ENCODE measurements at places on chromosomes 5 and 9. TPM values are rescaled to one million over a fixed set of nuclear protein-coding genes. Genes with fewer than 3 reads are reported as not detected.

The NR2F1-AS1 gene
- total RNA-seq = not detected

The HTR4 gene
- total RNA-seq = not detected

The CDC20B gene
- total RNA-seq = not detected

The AGXT2 gene
- total RNA-seq = not detected

The SPINK4 gene
- total RNA-seq = not detected

DNA sequence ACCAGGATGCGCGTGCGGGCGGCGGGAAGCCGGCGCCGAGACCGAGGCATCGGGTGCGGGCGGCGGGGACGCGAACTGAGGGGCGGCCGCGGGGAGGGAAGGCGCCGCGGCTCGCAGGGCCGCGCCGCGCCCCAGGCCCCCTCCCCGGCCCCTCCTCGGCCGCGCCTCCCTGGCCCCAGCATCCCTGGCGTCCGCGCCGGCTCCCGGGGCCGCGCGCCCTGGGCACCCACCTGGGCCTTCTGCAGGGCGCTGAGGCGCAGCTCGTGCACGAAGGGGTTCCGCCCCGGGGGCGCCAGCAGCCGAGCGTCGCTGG lies 324 bp downstream of the LPCAT1 start:
- peaks cover 19% of the 10 kb centered on the region for H3K4me1 ChIP-seq
- no peak for DNase-seq
- H3K36me3 ChIP-seq = peaks cover 12% of the 10 kb centered on the region
- no peaks in the 10 kb centered on the region for H3K27me3 ChIP-seq
- peak overlapping the region; percentile 82 for H3K4me3 ChIP-seq

DNA sequence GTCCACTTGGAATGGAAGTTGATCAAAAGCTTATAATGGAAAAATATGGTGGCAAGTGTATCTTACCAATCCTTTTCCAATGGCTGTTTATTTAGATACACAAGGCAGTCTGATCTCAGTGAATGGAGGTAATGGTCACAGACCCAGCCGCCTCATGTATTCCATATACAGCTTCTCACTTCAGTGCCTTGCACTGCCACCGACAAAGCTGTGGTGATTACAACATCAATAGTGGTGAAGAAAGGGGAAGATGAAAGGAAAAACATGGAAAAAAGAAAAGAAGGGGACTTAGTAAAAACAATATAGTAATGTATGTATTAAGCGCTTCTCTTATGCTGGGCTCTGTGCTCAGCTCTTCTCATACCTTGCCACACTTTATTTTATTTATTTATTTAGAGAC lies 297.3 kb upstream of the RASA1 start:
- H3K36me3 ChIP-seq = no peaks in the 10 kb centered on the region
- peaks cover 2% of the 10 kb centered on the region for H3K4me1 ChIP-seq
- DNase-seq = no peak
- peaks cover 11% of the 10 kb centered on the region for H3K27me3 ChIP-seq

- H3K4me3 ChIP-seq = no peak overlapping the region
- H3K27me3 ChIP-seq = no peaks in the 10 kb centered on the region
- H3K4me1 ChIP-seq = peaks cover 54% of the 10 kb centered on the region
- no peak for DNase-seq
- no peak overlapping the region for H3K27ac ChIP-seq
- peaks cover 24% of the 10 kb centered on the region for H3K36me3 ChIP-seq
Observed at GRCh38 chr5:14783691-14784090, 87.9 kb downstream of the ANKH start.

- DNase-seq = no peak
- peaks cover 17% of the 10 kb centered on the region for H3K36me3 ChIP-seq
- H3K4me3 ChIP-seq = no peak overlapping the region
- H3K4me1 ChIP-seq = peaks cover 12% of the 10 kb centered on the region
Observed at GRCh38 chr9:73170185-73170957, 18.7 kb downstream of the ANXA1 start.

DNA sequence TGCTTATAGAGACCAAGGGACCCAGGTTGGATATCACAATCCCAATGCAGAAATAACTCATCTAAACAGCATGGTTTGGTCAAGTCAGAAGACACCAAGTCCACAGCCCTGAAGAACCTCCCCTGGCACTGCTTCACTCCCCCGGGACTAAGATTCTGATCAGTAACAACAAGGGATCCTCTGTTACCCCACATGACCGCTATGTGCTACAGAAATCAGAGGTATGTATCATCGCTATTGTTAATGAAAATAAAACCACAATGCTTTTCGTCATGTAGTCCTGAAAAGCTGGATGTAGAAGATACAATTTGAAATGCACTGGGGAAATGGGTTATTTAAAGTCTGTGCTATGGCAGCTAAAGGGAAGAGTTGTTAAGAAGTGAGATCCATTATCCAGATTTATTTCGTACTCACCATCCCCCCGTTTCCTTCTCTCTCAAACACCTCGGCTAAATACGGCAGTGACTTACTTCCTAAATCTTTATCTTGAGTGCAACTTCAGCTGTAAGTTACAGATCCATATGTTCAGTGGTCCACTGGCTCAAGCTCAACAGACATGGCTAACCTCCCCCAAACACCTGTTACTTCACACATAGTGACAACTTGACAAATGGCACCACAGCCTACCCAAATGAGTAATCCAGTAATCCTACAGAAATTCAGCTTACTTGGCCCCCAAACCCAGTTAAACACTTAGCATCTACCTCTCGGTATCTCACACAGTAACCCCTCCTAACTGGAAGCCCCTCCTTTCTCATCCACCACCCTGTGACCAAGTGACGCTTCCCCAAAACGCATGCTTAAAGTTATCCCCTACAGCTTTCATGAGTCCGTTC lies 129.2 kb downstream of the MYO10 start:
- no peak for DNase-seq
- H3K27ac ChIP-seq = no peak overlapping the region

GRCh38 chr9:85430659-85431338 lies 311.0 kb downstream of the AGTPBP1 start:
- H3K27me3 ChIP-seq = peaks cover 32% of the 10 kb centered on the region
- H3K4me1 ChIP-seq = no peaks in the 10 kb centered on the region
- no peak overlapping the region for H3K27ac ChIP-seq
- no peak for DNase-seq
- no peaks in the 10 kb centered on the region for H3K36me3 ChIP-seq

DNA sequence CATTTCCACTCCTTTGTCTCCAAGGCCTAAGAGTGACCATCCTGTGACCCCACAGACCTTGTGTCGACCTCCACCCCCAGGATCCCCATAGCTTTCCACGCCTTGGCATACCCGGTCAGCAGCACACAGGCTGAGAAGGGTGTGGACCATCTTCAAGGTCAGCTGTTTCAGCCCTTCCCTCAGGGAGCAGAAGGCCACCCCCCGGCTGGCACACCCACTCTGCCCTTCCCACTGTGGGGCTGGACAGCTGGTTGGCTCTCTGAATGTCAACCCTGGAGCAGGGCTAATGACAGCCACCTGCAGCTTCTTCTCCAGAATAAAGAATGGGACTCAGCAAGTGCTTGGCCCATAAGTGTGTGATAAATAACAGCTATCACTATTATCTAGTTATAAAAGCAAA lies 93.1 kb downstream of the OLFM1 start:
- DNase-seq = no peak
- H3K4me1 ChIP-seq = no peaks in the 10 kb centered on the region
- H3K4me3 ChIP-seq = no peak overlapping the region
- no peaks in the 10 kb centered on the region for H3K36me3 ChIP-seq

DNA sequence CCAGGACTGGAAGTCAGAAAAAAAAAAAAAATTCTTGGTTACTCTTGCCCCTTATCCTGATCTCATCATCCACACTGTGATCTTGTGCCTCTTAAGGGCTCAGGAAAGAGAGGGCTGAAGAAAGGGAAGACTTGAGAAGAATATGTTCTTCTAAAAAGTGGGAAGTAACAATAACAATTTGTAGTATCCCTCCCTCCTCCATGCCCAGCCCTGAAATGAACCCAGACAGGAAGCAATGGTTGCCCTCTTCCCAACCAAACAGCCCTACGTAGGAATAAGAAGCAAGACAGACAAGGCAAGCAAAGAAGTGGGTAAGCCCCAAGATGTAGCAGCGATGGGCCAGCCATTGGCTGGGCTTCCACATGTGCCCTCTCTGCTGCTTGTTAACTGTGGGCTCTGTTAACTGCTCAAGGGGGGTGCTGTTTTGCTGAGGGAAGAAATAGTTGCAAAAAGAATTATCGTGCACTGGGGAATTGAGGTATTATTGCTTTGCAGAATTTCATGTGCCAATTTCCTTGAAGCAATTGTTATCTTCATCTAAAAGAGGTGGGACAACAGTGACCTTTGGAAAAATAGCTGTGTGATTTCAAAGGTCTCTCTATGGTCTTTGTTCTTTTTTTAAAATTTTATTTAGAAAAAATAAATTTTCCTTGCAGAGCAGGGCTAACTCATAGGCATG lies 146.6 kb upstream of the PCA3 start:
- peaks cover 19% of the 10 kb centered on the region for H3K27me3 ChIP-seq
- no peak overlapping the region for H3K4me3 ChIP-seq
- no peak for DNase-seq
- no peak overlapping the region for H3K27ac ChIP-seq
- H3K36me3 ChIP-seq = no peaks in the 10 kb centered on the region

- H3K27ac ChIP-seq = no peak overlapping the region
- no peaks in the 10 kb centered on the region for H3K27me3 ChIP-seq
- peaks cover 7% of the 10 kb centered on the region for H3K4me1 ChIP-seq
- DNase-seq = no peak
- peaks cover 41% of the 10 kb centered on the region for H3K36me3 ChIP-seq
- H3K4me3 ChIP-seq = no peak overlapping the region
Observed at GRCh38 chr9:109082091-109082620, 37.6 kb downstream of the TMEM245 start.

GRCh38 chr5:103138202-103138690 lies 18.1 kb downstream of the PPIP5K2 start:
- no peaks in the 10 kb centered on the region for H3K27me3 ChIP-seq
- no peak overlapping the region for H3K27ac ChIP-seq
- H3K4me1 ChIP-seq = peaks cover 9% of the 10 kb centered on the region
- H3K4me3 ChIP-seq = no peak overlapping the region
- no peak for DNase-seq

Data from activated CD4-positive, alpha-beta T cell treated with anti-CD3 and anti-CD28 coated beads for 36 hours (primary cell).